WTC11 (cell line): ENCODE measurements at places on chromosomes 1 and 21.
A peak's percentile ranks its signal among the peaks of the same experiment; 100 is the strongest.

- H3K27ac ChIP-seq, result peak overlapping the region; percentile 97
- peaks cover 59% of the 10 kb centered on the region for H3K36me3 ChIP-seq
- H3K4me3 ChIP-seq, result peak overlapping the region; percentile 85
Measured at GRCh38 chr1:1402072-1402900, 3.2 kb upstream of the CCNL2 start.

GRCh38 chr1:184951788-184952187 is 22.5 kb downstream of the NIBAN1 start:
- DNase-seq, result no peak
- no peaks in the 10 kb centered on the region for H3K36me3 ChIP-seq
- H3K4me3 ChIP-seq, result no peak overlapping the region
- no peaks in the 10 kb centered on the region for H3K27me3 ChIP-seq
- no peak overlapping the region for H3K27ac ChIP-seq

- no peak for DNase-seq
- H3K4me1 ChIP-seq, result peaks cover 12% of the 10 kb centered on the region
Measured at GRCh38 chr1:227070638-227071285, 130.7 kb downstream of the COQ8A start.

DNA sequence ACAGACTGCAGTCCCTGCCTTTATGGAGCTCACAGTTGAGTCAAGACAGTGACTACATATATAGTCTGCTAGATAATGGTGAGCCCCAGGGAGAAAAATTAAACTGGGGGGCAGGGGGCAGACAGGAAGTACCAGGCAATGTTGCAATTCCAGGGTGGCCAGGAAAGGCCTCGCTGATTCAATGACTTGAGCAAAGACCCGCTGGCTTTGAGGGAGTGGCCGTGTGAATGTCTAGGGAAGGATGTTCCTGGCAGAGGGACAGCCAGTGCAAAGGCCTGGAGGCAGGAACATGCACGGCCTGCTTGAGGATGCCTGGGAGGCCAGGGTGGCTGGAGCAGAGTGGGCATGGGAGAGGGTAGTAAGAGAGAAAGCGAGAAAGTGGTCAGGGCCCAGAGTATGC is 23.0 kb upstream of the EPHA8 start:
- no peaks in the 10 kb centered on the region for H3K36me3 ChIP-seq
- no peak overlapping the region for H3K27ac ChIP-seq
- no peak overlapping the region for H3K4me3 ChIP-seq
- H3K4me1 ChIP-seq, result no peaks in the 10 kb centered on the region

DNA sequence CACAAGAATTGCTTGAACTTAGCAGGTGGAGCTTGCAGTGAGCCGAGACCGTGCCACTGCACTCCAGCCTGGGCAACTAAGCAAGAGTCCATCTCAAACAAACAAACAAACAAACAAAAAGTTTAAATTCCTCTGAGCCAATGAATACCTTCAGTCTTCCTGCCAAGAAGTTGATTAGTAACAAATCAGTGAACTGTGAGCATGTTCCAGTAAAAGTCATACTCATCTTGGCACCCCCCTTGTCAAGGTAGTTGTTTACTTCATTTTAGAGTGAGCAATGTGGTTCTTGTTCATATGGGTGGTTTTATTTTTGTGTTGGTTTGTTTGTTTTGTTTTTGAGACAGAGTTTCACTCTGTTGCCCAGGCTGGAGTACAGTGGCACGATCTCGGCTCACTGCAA is 18.0 kb upstream of the SLC2A7 start:
- H3K27me3 ChIP-seq, result no peaks in the 10 kb centered on the region
- no peak overlapping the region for H3K27ac ChIP-seq
- no peak for DNase-seq
- H3K36me3 ChIP-seq, result no peaks in the 10 kb centered on the region
- no peaks in the 10 kb centered on the region for H3K4me1 ChIP-seq

GRCh38 chr1:225347123-225347683 is 80.6 kb downstream of the LBR start:
- H3K4me3 ChIP-seq, result no peak overlapping the region
- DNase-seq, result no peak
- no peaks in the 10 kb centered on the region for H3K4me1 ChIP-seq
- H3K36me3 ChIP-seq, result no peaks in the 10 kb centered on the region

DNA sequence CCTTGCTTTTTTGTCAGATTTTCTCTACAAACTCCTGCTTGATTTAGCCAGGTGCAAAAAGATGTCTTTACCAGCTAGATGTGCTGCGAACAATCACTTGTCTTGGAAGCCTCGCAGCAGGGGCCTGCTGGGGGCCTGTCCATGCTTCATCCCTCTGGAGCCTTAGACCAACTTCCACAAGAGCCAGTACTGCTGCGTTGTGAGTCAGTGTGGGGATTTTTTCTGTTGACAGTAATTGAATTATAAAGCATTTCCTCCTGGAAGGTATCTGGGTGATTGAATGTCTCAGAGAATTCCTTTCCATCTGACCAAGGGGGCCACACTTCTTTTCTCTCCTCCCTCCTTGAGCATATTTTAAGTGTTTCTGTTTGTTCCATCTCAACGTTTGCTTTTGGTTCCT is 40.4 kb upstream of the LDLRAP1 start:
- H3K27ac ChIP-seq, result 0 out of 2 replicates have a peak overlapping the region, but pooled peaks have one; percentile 81
- peaks cover 46% of the 10 kb centered on the region for H3K4me1 ChIP-seq
- H3K4me3 ChIP-seq, result no peak overlapping the region
- H3K27me3 ChIP-seq, result no peaks in the 10 kb centered on the region
- no peak for DNase-seq
- no peaks in the 10 kb centered on the region for H3K36me3 ChIP-seq

GRCh38 chr21:15732290-15732995 is 2.7 kb downstream of the USP25 start:
- DNase-seq, result no peak
- H3K36me3 ChIP-seq, result peaks cover 2% of the 10 kb centered on the region
- H3K4me1 ChIP-seq, result peaks cover 47% of the 10 kb centered on the region
- peak overlapping the region; percentile 95 for H3K4me3 ChIP-seq

DNA sequence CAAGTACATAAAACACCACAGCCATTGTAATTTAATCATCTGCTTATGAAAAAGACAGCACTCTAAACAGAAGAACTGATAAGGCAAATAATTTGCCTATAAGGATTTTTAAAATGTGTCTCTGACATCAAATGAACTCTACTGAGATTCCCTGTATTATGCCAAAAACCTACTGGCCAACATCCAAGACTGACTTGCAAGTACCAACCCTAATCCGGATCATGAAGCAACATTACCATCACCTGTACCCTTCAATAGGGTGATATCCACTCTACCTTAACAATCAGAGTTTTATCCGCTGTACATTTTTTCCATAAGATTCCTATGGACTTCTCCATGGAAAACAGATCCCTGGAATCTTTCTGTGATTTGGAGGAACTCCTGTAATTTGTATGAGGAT is 4.6 kb downstream of the RGS7 start:
- H3K27me3 ChIP-seq, result peaks cover 19% of the 10 kb centered on the region
- DNase-seq, result no peak
- no peaks in the 10 kb centered on the region for H3K36me3 ChIP-seq
- no peak overlapping the region for H3K27ac ChIP-seq

DNA sequence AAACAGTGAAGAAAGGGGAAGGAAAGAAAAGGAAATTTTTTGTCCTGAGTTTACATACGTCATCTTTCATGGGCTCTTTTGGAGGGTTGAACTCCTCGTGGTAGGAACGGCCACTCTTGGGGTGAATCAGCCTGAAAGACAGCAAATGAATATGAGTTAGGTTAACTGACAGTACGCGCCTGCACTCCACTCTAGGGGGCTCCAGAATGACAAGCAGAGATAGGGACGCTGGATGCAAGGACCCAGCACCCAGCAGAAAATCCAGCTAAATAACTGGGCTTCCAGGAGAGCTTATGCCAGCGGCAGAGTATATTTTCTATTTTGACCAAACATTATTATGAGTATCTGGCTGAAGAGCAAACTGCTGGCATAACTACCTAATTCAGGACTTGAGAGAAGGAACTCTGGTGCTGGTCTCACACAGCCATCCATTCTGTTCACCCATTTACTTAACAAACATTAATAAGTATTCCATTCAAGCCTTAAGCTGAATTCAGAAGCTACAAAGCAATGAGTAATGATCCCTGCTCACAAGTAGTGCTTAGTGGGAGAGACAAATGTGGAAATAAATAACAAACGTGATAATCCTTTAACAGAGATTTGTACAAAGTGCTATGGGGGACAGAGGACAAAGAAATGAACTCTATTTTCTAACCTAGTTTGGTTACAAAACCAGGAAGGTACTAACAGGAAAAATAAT is 22.1 kb downstream of the AK2 start:
- no peak overlapping the region for H3K4me3 ChIP-seq
- DNase-seq, result no peak
- H3K27ac ChIP-seq, result no peak overlapping the region
- peaks cover 2% of the 10 kb centered on the region; the same call in 1 of the 2 replicates for H3K4me1 ChIP-seq
- H3K27me3 ChIP-seq, result no peaks in the 10 kb centered on the region

GRCh38 chr1:112063781-112064728 is 74.6 kb upstream of the KCND3 start:
- H3K27me3 ChIP-seq, result no peaks in the 10 kb centered on the region; the same call in 1 of the 2 replicates
- DNase-seq, result no peak
- no peak overlapping the region for H3K4me3 ChIP-seq
- H3K36me3 ChIP-seq, result peaks cover 15% of the 10 kb centered on the region
- no peak overlapping the region for H3K27ac ChIP-seq

DNA sequence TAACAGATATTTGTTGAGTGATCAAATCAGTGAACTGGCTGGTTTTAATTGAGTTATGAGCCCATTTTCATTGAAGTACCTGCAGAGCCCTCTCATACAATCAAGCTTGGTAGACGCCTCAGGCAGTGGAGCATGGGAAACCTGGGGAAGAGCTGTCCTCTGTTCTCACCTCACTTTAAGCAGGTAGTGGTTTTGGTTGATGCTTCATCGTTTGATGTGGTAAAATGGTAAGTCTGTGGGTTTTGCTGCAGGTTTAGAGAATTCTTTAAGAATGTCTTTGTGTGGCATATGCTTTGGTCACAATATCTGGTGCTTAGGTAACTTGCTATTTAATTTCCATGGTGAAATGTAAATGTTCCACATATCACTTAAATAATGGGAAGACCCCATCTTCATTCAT is 10.0 kb downstream of the LAMC1 start:
- DNase-seq, result no peak
- no peak overlapping the region for H3K27ac ChIP-seq
- no peaks in the 10 kb centered on the region for H3K36me3 ChIP-seq
- H3K27me3 ChIP-seq, result peaks cover 30% of the 10 kb centered on the region

- H3K4me1 ChIP-seq, result peaks cover 21% of the 10 kb centered on the region
- DNase-seq, result no peak
- no peak overlapping the region for H3K27ac ChIP-seq
- H3K27me3 ChIP-seq, result peaks cover 30% of the 10 kb centered on the region
- no peak overlapping the region for H3K4me3 ChIP-seq
- no peaks in the 10 kb centered on the region for H3K36me3 ChIP-seq
Measured at GRCh38 chr21:44286086-44286715, 525 bp downstream of the AIRE start.

DNA sequence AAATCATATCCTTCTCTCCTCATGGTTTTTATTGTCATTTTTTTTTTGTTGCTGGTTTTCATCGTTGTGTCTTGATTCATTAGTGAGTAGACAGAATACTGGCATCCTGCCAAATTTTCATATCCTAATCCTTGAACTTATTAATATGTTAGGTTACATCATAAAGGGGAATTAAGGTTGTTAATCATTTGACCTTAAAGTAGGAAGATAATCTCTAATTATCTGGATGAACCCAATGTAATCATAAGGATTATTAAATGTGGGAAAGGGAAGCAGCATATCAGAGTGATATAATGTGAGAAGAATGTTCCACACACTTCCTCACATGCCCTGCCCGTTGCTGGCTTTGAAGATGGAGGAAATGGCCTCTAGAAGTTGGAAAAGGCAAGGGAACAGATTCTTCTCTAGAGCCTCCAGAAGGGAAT is 299.7 kb downstream of the HMCN1 start:
- no peak overlapping the region for H3K27ac ChIP-seq
- H3K36me3 ChIP-seq, result peaks cover 16% of the 10 kb centered on the region
- H3K4me3 ChIP-seq, result no peak overlapping the region
- no peaks in the 10 kb centered on the region for H3K27me3 ChIP-seq
- no peaks in the 10 kb centered on the region for H3K4me1 ChIP-seq

DNA sequence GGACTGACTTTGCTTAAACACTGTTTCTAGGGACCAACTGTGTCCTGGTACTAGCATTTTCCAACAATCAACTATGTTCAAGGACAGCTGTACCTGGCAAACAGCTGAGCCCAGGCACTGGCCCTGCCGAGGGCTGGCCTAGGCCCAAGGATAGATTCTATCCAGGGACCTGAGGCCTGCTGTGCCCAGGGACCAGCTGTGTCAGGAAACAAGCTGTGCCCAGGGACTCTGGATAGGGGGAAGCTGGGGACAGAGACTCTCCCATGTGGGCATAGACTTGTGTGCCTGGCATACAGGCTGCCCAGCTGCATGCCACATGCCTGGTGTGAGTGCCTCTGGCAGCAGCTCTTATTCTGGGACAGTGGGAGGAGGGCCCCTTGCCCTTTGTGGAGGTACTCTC is 38.1 kb upstream of the POU3F1 start:
- no peak overlapping the region for H3K4me3 ChIP-seq
- H3K36me3 ChIP-seq, result no peaks in the 10 kb centered on the region
- no peak overlapping the region for H3K27ac ChIP-seq
- H3K4me1 ChIP-seq, result peaks cover 49% of the 10 kb centered on the region

- H3K4me3 ChIP-seq, result no peak overlapping the region
- no peaks in the 10 kb centered on the region for H3K36me3 ChIP-seq
- H3K27ac ChIP-seq, result no peak overlapping the region
Measured at GRCh38 chr1:179310291-179310690, 16.7 kb downstream of the SOAT1 start.

DNA sequence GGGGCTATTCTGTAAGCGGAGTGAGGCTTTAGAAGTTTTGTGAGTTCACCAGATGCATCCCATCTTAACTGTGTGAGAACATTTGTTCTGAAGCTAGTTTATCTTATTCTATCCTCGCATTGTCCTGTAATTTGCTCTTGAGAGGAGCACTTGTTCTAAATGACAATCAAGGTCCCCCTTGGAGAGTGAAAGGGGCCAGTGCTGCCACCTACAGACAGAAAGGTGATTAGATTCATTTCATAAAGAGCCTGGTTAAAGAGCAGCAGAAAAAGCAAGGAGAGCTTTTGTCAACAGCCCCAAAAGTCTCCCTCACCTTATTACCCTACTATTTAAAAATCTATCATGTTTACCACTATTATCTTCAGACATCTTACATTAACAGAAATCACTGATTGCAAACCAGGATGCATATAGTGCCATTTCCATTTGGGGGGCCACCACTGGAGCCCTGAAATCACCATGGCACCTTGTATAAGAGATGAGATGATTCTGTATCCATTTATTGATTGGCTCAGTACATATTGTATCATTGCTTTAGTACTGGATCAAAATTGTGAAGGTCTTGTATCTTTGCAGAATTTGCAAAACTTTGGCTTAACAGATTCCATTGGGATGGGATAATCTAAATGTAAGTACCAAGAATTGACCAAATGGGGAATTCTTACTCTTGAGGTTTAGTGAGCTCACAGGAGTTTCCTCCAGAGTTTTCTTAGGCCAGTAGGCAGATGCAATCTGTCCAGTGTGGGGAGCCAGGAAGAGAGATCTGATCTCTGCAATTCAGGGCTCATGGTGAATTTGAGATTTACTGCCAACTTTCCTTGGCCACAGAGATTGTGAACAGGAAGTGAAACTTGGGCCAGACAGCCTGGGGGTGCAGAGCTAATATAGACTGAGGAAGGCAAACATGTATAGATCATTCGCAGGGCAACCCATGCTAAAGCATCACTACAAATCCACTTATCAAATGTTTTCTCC is 64.3 kb upstream of the TRABD2B start:
- peaks cover 8% of the 10 kb centered on the region for H3K4me1 ChIP-seq
- H3K4me3 ChIP-seq, result no peak overlapping the region
- peak; percentile 72 for DNase-seq
- no peak overlapping the region for H3K27ac ChIP-seq

GRCh38 chr1:41813226-41813625 is 105.5 kb downstream of the HIVEP3 start:
- no peak overlapping the region for H3K27ac ChIP-seq
- H3K4me1 ChIP-seq, result peaks cover 5% of the 10 kb centered on the region
- H3K4me3 ChIP-seq, result no peak overlapping the region
- DNase-seq, result no peak
- no peaks in the 10 kb centered on the region for H3K27me3 ChIP-seq
